ENCODE measurements at places on chromosomes 7 and 10. TPM values are rescaled to one million over a fixed set of nuclear protein-coding genes. Genes with fewer than 3 reads are reported as not detected.

- H3K36me3 ChIP-seq: peaks cover 18% of the 10 kb centered on the region
- peak; percentile 43 for DNase-seq
- H3K27ac ChIP-seq: peak overlapping the region; percentile 85
Observed at GRCh38 chr7:134669388-134669787, 22.7 kb downstream of the BPGM start.

- no peaks in the 10 kb centered on the region for H3K4me1 ChIP-seq
- H3K36me3 ChIP-seq: no peaks in the 10 kb centered on the region
- peaks cover 5% of the 10 kb centered on the region for H3K27me3 ChIP-seq
- no peak for DNase-seq
- no peak overlapping the region for H3K27ac ChIP-seq
Observed at GRCh38 chr7:65285906-65286864, 87.5 kb upstream of the ZNF92 start.

DNA sequence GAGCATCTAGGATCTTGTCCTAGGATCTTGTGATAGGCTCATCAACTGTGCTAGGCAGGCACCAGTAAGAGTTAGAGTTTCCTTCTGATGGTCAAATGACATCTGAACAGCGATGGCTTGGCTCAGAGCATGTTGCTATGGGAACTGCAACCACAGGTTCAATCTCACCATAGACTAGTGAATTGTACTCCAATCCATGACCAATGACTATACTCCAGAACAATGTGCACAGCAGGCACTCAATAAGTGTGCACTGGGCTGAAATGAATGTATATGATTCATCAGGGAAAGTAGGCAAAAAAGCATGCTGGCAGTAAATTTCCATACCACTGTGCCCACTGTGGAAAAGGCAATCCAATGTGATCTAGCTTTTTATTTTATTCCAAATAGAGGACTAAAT is 163.6 kb upstream of the HPS1 start:
- no peaks in the 10 kb centered on the region for H3K36me3 ChIP-seq
- peaks cover 2% of the 10 kb centered on the region for H3K27me3 ChIP-seq
- DNase-seq: no peak
- H3K4me3 ChIP-seq: no peak overlapping the region

DNA sequence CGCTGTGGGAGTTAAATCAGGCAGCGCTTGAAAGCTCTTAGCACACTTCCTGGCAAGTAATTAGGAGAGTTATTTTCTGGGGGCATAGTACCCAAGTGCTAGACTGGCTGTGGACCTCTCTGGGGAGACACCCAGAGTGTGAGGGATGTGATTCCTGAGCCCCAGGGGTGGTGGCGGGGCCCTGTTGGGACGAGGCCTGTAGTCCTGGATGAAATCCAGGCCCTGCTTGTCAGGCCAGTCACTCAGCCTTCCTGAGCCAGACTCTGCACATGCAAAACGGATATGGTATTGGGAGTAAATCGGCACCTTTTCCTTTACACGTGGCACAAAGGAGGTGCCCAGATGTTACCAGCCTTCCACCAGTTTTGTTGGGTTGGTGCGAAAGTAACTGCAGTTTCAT is 31.2 kb downstream of the TRRAP start:
- no peak for DNase-seq
- H3K36me3 ChIP-seq: peaks cover 26% of the 10 kb centered on the region
- H3K4me1 ChIP-seq: no peaks in the 10 kb centered on the region

DNA sequence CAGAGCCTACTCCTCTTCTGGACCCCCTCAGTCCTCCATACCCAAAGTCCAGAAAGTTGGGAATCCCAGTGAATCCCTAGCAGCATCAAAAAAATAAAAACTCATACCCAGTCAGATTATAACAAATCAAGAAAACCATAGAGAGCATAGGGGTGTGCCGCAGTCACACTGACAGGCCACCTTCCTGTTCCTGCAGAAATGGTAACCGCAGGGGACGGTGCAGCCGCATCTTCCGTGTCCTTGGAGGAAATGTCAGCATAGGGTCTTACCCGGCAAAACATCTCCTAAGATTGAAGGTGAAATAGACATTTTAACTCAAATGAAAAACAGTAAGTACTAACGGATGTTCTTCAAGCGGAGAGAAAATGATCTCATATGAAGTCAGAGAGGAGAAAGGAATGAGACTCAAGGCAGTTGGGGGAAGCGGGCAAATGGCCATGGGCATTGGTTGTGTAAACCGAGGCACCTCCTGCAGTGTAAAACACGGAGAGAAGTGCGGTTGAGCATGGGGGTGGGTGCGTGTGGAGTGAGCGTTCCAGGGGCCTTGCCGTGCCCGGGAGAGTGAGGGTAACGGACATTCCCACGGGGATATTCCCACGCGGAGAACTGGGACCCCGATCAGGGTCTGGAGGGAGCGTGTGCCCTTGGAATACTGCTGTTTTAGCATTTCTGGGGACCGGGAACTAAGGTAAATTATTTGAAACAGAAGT is 110.8 kb downstream of the NKX6-2 start:
- no peak overlapping the region for H3K27ac ChIP-seq
- H3K4me1 ChIP-seq: no peaks in the 10 kb centered on the region
- H3K27me3 ChIP-seq: no peaks in the 10 kb centered on the region
- no peak overlapping the region for H3K4me3 ChIP-seq
- H3K36me3 ChIP-seq: no peaks in the 10 kb centered on the region

DNA sequence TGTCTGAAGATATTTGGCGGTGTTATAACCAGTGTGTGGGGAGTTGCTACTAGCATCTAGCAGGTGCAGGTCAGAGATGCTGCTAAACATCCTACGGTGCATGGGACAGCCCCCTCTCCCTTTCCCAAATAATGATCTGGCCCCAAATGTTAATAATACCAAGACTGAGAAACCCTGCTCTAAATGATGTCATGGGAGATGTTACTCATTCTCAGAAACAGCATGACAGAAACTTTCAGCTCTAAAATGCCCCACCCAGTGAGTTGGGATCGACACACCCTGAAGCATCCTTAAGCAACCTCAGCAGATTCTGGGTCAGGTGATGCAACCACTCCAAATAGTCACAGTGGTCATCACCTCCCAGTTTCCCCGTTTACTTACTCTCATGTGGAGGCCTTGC is 108.8 kb upstream of the MPP7 start:
- peaks cover 2% of the 10 kb centered on the region for H3K27me3 ChIP-seq
- DNase-seq: no peak
- H3K27ac ChIP-seq: no peak overlapping the region
- no peaks in the 10 kb centered on the region for H3K4me1 ChIP-seq
- peaks cover 4% of the 10 kb centered on the region for H3K36me3 ChIP-seq

DNA sequence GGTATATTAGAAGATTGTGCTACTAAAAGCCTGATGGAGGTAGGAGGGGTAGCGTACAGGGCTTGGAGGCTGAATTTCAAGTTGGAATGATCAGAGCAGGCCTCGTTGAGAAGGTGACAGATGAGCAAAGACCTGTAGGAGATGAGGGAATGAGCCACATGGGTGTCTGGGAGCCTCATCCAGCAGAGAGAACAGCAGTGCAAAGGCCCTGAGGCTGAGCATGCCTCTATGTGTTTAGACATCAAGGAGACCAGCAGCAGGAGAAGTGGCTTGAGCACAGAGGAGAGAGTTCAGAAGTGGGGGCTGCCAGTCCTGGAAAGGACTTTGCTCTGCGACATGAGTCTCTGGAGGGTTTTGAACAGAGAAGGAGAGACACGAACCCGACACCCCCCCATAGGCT is 111.7 kb downstream of the TMEM130 start:
- no peaks in the 10 kb centered on the region for H3K36me3 ChIP-seq
- DNase-seq: no peak
- no peak overlapping the region for H3K4me3 ChIP-seq
- peaks cover 2% of the 10 kb centered on the region for H3K27me3 ChIP-seq

- H3K4me1 ChIP-seq: no peaks in the 10 kb centered on the region
- H3K4me3 ChIP-seq: no peak overlapping the region
- no peak overlapping the region for H3K27ac ChIP-seq
- no peak for DNase-seq
Observed at GRCh38 chr10:11442001-11442773, 169.3 kb downstream of the USP6NL start.

DNA sequence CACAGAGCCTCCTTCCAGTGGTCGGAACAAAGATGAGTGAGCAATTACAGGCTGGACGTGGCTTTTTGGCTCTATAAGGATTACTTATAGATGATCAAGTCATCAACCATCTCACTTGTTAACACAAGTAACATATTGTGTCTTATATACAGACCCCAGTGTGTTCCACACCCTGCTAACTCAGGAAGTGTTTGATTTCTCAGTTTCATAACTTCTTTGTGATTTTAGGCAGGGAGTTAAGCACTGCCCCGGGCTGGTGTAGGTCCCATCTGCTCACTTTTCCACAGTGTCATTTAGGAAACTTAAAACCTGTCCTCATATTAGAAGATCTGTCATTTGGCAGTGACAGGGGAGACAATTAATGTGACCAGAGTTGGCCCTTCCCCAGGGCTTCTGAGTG is 6.2 kb downstream of the FOXI2 start:
- no peaks in the 10 kb centered on the region for H3K36me3 ChIP-seq
- no peak overlapping the region for H3K4me3 ChIP-seq
- no peaks in the 10 kb centered on the region for H3K4me1 ChIP-seq
- no peak for DNase-seq
- H3K27me3 ChIP-seq: no peaks in the 10 kb centered on the region
- H3K27ac ChIP-seq: no peak overlapping the region

- peaks cover 4% of the 10 kb centered on the region for H3K27me3 ChIP-seq
- DNase-seq: no peak
- no peak overlapping the region for H3K27ac ChIP-seq
- H3K4me3 ChIP-seq: no peak overlapping the region
Observed at GRCh38 chr10:2978574-2979273, 88.6 kb upstream of the PFKP start.

DNA sequence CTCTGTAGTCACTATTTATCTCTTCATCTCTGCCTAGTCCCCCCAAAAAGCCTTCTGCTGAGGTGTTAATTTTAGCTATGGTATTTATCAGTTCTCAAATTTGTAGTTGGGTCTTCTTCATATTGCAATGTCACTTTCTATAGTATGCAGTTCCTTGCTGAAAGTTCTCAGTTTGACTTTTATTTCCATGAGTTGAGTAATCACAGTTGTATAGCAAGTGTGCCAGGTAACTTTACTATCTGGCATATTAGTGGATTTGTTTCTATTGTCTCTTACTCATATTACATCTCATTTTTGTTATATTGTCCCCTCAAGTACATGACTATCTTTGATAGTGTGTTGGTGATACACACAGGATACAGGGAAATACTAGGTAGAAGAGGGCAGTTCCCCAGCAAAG is 152.8 kb downstream of the CUBN start:
- DNase-seq: no peak
- peaks cover 4% of the 10 kb centered on the region for H3K27me3 ChIP-seq
- no peak overlapping the region for H3K4me3 ChIP-seq
- H3K36me3 ChIP-seq: peaks cover 25% of the 10 kb centered on the region

- H3K4me3 ChIP-seq: no peak overlapping the region
- no peak overlapping the region for H3K27ac ChIP-seq
- peaks cover 3% of the 10 kb centered on the region for H3K36me3 ChIP-seq
- DNase-seq: no peak
- H3K27me3 ChIP-seq: peaks cover 3% of the 10 kb centered on the region
Observed at GRCh38 chr10:43194266-43194665, 56.0 kb downstream of the CSGALNACT2 start.

DNA sequence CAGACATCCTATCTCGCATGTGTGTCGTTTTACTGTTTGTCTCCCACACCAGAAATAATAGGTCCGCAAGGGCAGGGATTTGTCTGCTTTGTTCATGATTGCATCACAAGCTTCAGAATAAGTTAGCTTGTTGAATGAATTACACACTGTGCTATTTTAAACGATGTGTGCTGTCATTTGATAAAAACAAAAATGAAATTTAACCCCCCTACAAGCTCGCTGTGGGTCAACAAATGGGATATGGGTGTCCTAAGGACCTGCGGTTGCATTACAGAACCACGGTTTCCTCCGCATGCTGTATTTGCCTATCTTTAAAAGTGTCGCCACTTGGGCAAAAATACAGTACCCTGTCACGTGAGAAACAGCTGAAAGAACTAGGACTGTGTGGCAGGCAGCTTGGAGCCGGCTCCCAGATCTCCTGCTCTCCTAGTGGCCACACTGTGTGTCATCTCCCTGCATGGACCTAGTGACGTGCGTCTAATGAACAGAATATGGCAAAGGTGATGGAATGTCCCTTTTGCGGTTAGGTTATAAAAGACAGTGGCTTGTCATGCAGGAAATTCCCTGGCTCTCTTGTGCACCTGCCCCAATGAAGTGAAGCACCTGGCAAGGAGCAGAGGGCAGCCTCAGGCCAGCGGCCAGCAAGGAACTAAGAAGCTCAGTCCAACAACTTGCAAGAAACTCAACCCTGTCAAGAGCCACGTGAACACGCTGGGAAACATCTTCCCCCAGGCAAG is 32.9 kb upstream of the CRYGN start:
- H3K27ac ChIP-seq: peak overlapping the region; percentile 54
- H3K36me3 ChIP-seq: peaks cover 17% of the 10 kb centered on the region
- peak overlapping the region; percentile 36 for H3K4me3 ChIP-seq
- no peak for DNase-seq
- no peaks in the 10 kb centered on the region for H3K27me3 ChIP-seq
- peaks cover 77% of the 10 kb centered on the region for H3K4me1 ChIP-seq

GRCh38 chr7:151338809-151339208 is 2.8 kb upstream of the NUB1 start:
- peaks cover 6% of the 10 kb centered on the region for H3K27me3 ChIP-seq
- H3K4me3 ChIP-seq: no peak overlapping the region
- H3K27ac ChIP-seq: no peak overlapping the region
- DNase-seq: no peak

GRCh38 chr10:48508791-48509772 is 95.8 kb downstream of the ARHGAP22 start:
- no peaks in the 10 kb centered on the region for H3K36me3 ChIP-seq
- DNase-seq: no peak

- peak; percentile 70 for DNase-seq
- H3K4me3 ChIP-seq: no peak overlapping the region
- no peak overlapping the region for H3K27ac ChIP-seq
Observed at GRCh38 chr10:122342293-122343134, 32.0 kb upstream of the PLEKHA1 start.

DNA sequence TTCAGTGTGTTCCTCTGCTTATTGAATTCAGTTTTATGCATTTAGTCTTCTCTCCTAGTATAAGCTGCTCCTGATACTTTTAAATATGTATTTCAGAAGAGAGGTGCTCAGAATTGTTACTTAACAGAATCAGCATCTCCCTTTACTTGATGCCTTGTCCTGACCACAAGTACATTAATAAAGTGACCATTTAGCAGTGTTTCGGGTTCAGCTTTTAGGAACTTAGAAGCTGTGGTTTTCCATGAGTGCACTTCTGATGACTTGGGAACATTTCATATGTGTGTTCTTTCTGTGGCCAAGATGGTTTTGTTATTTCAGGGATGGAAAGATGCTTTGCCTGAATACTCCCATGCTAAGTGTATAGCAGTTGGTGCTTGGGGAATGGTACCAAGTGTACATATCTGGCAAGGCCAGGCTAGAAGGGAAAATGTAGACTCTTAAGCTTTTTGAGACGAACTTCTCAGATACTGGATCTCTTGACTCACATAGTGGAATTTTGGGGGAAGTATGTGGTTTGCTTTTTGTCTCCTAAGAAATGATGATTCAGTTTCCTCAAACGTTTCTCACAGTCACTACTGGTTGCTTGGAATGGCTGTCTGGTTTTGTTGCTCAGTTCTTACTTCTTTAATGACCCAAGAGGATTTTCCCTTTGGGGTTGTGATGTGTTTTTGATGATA is 17.2 kb downstream of the SGPL1 start:
- H3K27me3 ChIP-seq: no peaks in the 10 kb centered on the region
- peaks cover 25% of the 10 kb centered on the region for H3K4me1 ChIP-seq
- H3K27ac ChIP-seq: no peak overlapping the region
- DNase-seq: no peak

The APBB1IP gene
- 22.0 TPM for polyA plus RNA-seq

The HOXA13 gene
- not detected for polyA plus RNA-seq

The KLF14 gene
- polyA plus RNA-seq: not detected

The CPSF4 gene
- polyA plus RNA-seq: 22.2 TPM

The LEP gene
- not detected for polyA plus RNA-seq

The FGFBP3 gene
- polyA plus RNA-seq: 0.48 TPM

The STK31 gene
- polyA plus RNA-seq: not detected

The AMZ1 gene
- polyA plus RNA-seq: not detected

The OR6V1 gene
- polyA plus RNA-seq: not detected

The GBX1 gene
- polyA plus RNA-seq: not detected

All from immature natural killer cell (primary cell).